CD4-positive, alpha-beta T cell treated with Interferon gamma for 1 hour (primary cell): ENCODE measurements at places on chromosomes 1 and 21.

DNA sequence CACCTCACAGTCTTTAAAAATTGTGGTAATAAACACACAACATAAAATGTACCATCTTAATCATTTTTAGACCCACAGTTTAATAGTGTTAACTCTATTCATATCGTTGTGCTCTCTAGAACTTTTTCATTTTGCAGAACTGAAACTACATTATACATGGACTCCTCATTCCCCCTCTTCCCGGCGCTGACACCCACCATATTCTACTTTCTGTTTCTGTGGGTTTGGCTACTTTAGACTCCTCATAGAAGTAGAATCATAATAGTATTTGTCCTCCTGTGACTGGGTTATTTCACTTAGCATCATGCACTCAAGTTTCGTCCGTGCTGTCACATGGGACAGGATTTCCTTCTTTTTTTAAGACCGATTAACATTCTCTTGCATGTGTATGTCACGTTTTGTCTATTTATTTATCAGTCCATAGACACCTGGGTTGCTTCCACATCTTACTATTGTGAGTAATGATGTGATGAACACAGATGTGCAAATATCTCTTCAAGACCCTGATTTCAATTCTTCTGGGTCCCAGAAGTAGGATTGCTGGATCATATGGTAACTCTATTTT, 62.9 kb upstream of the TMPRSS2 start:
- DNase-seq, result no peak

DNA sequence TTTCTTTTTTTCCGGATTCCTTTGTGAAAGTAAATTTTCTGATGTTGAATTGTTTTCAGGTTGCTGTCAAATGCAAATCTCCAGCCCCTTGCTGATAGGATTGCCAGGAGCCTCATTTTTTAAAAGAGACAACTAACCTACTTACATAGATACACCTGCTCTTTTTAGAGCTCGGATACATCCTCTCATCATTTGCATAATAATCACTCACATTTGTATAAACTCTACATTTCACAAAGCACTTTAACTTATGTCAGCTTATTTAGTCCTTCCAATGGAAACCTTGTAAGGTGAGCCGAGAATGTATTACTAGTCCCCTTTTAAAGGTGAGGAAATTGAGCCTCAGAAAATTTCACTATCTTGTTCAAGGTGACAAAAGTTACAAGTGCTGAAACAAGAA, 84.8 kb downstream of the KCTD3 start:
- no peak for DNase-seq

GRCh38 chr1:104932949-104933679, 1183.4 kb downstream of the AMY1C start:
- no peak for DNase-seq

DNA sequence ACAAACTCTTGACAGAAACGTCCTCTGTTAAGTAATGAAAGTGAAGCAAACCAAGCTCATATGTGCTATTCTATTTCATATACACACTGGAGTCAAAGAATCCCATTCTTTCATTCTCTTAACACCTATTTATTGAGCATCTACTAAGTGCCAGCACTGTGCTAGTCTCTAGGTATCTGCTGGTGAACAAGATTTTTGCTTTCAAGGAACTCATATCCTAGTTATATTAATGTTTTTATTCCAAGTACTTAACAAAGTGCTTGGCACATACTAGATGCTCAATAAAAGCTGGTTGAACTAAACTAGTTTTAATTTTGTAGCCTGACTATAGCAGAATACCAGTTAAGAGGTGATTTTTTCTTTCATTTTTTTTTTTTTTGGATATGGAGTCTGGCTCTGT, 3.6 kb upstream of the RNF2 start:
- no peak for DNase-seq

DNA sequence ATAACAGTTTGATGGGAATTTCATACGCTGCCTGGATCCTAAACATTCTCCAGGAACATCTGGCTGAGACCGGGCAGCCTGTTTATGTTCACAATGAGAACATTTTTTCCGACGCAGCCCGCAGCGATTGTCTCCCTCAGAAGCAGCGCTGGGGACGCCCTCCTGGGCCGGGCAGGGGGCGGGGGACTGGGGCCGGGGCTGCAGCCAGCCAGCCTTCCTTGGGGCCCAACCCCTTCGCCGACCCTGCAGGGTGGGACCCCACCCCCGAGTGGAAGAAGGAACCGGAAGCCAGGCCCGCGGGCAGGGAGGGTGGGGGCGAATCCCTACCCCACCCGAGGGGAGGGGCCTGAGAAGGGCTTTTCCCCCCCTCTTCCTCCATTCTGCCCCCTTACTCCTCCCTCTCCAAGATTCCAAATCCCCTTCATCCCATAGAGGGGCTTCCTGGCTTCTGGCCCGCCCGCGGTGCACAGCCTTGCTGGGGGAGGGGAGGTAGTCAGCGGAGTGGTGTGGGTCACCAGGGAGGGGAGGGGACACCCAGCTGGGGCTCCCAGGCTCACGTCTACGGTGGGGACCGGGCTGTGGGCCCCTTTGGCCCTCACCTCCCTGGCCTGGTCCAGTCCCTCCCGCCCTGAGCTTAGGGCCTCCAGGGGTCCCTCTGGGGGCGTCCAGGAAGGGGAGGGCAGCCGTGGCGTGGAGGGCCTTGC, 60.6 kb downstream of the WNT9A start:
- no peak for DNase-seq

- DNase-seq, result no peak
These were observed 17.0 kb downstream of the PRMT6 start for GRCh38 chr1:107073493-107073892.

DNA sequence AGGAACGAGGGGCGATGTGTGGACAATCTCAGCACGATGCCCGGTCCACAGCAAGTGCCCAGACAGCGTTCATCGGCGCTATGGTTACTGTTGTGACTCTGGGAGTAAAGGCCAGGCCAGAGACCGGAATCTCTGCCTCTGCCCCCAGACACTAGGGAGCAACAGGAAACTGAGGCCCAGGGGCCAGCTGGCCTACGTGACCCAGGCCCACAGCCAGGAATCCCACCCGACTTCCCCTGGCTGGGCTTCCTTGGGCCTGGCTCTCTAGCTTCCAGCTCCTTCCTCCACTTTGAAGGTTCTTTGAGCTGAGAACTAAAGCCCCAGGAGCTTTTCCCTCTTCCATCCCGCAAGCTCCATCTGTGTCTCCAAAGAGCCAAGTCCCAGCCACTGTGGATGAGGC, 4.6 kb downstream of the LRP8 start:
- DNase-seq, result no peak

DNA sequence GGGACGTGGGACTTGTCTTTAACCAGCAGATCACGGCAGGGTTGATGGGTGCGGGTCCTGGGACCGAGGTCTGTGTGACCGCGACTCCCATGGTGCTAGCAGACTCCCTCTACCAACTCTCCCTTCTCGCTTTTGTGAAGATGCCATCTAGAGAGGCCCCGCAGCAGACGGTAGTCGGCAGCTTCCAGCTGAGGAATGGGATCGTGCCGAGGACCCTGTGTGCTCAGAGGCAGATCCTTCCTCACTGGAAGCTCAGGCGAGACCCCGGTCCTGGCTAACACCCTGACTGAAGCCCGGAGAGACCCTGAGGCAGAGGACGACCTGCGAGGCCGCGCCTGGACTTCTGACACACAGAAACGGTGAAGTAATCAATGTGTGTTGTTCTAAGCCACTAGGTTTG, 12.5 kb upstream of the SPATC1L start:
- no peak for DNase-seq

- no peak for DNase-seq
These were observed 23.1 kb downstream of the USP24 start for GRCh38 chr1:55192093-55192492.

DNA sequence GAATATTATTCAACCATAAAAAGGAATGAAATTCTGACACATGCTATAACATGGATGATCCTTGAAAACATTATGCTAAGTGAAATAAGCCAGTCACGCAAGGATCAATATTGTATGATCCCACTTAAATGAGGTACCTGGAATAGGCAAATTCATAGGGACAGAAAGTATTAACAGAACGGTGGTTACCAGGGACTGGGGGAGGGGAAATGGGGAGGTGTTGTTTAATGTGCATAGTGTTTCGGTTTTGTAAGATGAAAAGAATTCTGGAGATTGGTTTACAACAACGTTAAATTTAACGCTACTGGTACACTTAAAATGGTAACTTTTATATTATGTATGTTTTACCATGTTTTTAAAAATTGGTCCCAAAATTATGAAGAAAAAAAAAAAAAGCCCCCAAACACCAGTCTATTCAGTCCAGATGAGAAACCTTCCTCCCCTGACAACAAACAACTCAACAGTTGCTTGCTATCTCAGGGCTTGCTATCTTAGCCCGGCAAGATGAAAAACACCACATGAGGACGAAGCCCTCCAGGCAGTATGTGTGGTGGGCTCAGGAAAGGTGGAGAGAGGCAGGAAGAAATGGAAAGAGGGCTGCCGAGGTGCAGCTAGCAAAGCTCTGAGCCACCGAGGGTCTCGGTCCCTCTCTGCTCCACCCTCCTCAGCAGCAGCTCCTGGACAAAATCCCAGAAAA, 8.5 kb downstream of the NUAK2 start:
- no peak for DNase-seq

- DNase-seq, result no peak
These were observed 187.7 kb downstream of the SDCCAG8 start for GRCh38 chr1:243443557-243443956.
